Suppressor macrophage treated with lipopolysaccharide for 1 hour (primary cell): ENCODE measurements at places on chromosomes 4 and X.

GRCh38 chr4:102338405-102338804, 6.9 kb downstream of the SLC39A8 start:
- no peak for DNase-seq

DNA sequence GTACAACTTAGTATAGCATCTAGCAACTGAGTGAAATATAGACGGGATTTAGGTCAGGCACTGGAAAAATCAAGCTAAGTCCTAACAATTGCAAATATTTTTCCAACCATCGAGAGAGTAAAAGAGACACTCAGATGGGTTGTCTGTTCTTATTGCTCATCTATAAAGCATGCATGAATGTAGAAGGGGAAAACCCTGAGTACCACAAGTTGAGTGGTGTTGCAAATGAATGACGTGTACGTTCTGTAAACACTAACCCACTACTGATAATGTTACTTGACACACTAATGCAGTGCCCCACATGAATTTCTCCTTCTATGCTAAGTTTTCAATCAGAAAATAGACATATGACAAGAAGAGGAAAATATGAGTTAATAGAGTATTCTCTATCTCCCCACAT, 211.2 kb downstream of the COX18 start:
- DNase-seq, result no peak

DNA sequence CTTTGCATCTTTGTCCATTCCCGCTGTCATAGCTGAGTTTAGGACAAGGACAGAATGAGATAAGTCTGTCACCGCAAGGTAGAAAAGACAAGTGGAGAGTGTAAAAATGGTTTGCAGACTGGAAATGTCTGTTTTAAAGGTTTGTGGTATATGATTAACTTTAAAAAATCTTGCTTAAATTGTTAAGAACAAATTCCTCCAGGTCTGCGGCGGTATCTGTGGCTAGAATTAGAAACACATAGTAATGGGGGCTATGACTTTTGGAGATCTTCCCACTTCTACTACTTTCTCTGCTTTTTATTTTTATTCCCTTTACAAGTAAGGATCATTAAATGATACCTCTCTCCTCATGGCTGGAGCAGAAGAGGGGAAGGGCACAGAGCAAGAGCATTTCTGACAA, 92.2 kb downstream of the MID1IP1 start:
- DNase-seq, result no peak

DNA sequence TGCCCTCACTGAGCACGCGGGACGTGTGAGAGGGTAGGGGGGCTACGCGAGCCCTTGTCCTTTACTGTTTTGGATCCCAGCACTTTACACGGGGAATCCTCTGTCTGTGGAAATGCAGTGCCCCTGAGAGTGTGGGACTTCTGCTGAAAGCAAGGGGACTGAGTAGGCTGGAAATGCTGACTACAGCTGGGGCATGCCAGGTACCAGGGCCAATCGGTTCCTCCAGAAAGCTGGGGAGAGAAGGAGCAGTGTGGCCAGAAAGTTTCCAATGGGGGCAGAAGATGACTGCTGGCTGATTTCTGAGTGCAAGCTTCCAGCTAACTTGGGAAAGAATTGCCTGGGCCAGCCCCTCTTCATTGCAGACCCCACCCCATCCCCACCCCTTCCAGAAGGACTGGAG, 1.5 kb downstream of the NHSL2 start:
- DNase-seq, result no peak

DNA sequence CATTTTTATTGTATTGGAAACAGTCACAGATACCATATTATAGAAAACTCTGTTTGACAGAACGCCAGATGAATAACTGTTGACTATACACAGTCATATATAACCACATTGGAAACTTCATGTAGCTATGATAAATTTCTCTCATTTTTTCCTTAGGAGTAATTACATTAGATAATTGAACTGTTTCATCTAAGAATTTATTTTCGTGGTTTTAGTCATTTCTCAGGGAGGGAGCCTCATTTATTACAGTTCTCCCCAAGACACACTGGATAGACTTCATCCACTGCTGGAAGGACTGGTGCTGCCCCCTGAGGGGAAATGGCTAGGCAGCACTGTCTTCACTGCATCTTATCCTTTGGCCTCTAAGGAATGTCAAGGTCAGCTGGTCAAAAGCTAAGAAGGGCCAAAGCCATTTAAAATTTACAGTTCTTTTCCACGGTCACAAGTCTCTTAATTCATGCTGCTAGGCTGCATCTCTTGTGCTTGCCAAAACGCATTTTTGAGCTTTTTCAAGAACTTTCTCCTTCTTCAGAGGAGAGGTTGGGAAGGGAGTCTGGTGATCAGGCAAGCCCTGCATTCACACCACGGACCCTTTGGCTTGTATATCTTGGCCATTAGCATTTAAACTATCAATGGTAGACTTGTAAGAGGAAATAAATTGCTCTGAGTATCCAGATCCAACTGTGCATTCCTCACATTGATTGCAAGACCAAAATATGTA, 145.1 kb downstream of the CBR4 start:
- DNase-seq, result no peak

DNA sequence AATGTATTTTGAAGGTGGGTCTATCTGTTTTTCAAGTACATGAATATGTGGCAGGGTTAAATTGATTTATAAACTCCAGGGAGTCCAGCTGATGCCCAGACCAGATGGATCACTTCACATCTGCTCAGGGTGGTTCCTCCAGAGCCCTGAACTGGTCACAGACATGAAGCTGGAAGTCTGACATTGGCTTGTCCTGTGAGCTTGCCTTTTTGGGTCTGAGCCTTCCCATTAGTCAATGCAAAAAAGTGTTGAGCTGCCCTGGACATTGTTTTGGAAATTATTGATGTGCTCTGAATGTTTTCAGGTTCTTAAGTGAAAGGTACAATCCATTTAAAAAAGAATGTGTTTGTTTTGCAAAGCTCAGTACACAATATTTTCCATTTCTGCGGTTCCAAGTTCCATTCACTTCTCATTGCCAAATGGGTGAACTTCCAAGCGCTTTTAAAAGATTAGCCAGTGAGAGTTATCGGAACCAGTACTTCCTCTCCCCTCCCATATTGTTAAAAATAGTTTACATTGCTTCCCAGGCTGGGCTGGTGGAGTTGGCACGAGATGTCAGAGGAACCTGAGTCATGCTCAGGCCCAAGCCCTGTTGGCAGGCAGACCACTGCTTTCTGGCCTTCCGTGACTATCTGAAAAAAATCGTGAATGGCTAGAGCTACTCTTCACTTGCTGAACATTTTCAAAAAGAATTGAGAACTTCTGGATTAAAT, 52.1 kb downstream of the PDGFRA start:
- peak; percentile 80 for DNase-seq

DNA sequence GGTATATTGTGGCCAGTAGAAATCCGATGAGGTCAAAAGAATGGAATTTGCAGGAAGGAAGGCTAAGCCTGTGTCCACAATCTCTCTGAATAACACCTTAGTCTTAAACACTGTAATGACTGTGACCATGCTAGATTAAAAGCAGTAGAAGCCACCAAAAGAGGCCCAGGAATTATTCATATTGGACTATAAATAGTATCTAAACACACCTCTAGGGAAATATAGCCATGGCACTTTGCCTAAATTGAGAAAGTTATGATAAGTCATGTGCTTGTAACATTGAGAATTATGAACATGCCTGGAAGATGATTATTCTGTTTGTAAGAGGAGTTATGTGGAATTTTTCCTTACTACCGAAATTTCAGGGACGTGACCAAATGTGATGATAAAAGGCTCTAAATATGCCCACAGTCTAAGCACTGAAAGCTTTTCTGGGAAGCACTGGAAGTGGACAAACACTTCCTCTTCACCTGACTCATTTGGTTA, 298.5 kb downstream of the KCTD8 start:
- no peak for DNase-seq

DNA sequence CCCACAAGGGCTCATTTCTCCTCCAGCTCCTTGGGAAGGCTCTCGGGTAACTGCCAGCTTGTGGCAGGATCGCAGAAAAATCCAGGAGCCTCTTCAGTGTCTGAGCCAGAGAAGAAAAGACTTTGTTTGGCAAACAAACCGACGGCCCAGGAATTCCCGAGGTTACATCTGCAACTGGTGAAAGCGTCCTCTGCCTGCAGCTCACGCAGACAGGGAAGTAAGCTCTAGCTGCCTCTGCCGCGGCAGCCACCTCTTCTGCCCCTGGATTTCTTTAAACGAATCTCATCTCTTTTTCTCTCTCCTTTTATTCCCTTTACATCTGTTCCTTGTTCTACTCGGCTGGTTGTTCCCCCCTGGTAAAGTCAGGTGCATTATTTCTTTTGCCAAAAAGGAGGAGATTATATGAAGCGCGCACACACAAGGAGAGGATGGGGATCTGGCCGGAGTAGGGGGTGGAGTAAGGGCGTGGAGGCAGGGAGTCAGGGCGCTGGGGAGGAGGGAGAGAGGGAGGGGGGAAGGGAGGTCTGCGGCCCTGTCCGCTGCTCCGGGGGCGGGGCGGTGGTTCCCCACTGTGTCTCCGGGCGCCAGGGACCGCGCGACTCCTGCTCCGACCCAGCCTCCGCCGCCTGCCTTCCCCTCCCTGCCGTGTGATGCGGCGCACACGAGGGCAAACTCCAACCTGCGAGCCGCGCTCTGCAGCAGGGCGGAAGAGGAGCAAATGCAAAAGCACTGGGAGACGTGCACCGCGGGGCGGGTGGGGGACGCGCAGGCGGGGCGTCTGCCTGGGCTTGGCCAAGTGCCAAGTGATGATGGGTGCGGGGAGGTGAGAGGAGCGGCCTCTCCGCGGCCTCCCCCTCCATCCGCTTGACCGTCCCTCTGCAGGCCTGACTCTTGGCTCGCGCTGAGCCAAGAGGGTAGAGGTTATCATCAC, at the start of gene DCHS2:
Gene DCHS2 (minus strand): TSS at position 459 of the 931 bp plus-strand sequence. CDS start 444 bp downstream, at position 15.
- DNase-seq, result peak; percentile 42

DNA sequence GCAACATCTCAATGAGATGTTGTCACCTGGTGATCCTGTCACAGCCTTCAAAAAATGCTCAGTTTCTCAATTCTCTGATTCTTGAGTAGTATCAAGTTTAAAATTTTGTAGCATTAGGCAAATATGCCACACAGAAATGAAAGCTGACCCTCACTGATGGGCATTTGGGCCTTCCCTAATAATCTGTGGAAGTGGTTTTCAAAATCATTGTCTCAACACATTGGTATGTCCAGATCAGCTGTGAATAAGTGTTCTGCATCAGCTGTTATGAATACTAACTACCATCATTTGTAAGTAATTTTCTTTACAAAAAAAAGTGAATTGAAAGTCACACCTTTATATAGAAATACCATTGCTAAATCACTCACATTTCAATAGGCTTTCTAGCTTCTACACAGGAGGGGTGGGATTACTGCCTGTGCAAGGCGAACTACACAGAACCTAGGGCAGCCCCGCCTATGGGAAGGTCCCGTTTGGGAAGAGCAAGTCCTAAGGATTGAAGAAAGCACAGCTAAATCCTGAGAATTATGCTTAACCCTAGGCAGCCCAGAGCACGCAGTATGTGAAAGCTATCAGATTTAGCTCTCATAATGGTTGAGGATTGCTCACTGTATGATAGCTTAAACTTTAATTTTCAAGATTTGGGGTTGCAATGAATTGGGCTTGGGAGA, 73.4 kb downstream of the GPC3 start:
- DNase-seq, result no peak

DNA sequence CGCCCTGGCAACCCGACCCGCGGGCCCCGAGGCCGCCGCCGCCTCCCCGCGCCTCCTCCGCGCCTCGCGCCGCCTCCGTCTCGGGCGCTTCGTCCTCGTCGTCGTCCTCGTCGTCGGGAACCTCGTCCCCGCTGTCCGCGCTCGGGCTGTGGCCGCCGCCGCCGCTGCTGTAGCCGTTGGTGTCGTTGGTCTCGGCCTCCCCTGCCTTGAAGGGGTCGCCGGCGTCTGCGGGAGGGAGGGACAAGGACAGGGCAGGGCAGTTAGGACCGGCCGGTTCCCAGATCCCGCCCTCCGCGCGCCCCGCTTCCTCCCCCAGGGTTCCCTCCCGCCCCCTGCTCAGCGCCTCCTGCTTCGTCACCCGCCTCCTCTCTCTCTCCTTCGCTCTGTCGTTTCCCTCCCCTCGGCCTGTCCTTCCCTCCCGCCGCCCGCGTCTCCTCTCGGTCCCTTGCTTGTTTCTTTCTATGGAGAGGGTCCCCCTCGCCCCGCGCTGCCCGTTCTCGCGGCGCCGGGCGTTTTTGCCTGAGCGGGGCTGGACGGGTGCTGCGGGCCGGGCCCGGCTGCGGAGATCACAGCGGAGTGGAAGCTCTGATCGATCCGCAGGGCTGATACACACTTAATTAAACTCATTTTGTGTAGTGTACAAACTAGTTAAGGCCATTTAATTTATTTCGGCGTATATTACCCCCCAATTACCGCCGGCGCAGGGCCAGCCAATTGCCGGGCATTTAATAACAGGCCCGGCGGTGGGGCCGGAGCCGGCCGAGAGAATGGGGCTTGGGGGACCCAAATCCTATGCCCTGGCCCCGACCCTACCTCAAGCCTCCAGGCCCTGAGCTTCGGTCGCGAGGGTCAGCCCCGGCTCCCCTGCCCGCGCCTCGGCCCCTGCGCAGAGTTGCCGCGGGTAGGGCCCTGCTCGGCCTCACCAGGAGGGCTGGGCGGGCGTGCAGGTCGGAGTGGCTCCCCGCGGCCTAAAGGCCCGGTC, 2.4 kb downstream of the NKX1-1 start:
- no peak for DNase-seq

DNA sequence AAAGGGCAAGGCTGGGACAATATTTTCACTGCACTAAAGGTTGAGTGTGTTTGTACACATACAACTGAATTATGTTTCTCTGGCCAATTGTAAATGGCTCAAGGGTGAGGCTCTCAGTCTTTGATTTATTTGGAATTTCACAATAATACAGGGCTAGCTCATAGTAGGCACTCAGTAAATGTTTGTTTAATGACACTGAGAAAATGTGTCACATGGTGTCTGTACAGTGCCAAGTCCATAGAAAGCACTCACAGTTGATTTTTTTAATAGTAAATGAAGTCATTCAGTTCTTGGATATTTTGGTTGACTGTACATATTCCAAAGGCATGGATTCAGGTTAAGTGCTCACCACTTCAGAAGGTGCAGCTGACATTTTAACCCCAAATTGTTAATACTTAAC, 176.4 kb downstream of the IL1RAPL2 start:
- DNase-seq, result no peak

DNA sequence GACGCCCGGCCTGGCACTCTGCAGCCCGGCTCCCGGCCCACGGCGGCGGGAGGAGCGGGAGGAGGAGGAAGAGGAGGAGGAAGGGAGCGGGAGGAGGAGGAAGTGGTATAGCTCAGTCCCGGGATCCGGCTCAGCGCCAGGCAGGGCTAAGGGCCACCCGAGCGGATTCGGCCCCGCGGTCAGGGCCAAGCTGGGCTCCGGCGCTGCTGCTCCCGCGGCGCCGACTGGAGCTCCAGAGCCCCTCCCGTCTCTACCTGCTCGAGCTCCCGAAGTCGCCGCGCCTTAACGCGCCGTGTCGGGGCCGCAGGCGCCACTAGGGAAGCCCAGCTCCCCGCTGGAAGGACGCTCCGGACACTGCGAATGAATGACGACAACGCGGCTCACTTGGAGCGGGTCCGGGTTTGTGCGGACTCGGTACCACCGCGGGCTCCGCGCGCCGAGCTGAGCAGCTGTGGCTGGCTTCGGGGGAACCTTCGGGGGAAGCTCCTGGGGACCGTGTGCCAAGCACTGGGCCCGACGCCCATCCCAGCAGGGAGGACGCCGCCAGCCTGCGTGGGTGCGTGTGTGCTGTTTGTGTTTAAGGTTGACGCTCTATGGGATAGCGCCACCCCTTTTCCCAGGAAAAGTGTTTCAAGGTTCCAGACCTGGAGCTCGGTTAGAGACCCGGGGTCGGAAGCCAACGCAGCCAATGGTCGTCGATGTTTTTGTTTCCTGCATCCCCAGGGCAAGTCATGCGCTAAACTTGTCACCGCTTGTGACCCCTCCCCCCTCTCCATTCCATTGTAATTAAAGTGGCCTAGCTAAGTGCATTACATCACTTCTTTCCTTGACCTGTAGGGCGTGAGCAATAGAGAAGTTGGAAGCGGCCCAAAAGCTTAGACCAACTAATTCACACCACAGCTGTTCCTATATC, at the start of gene TBC1D9:
Gene TBC1D9 (minus strand): TSS at position 67 of the 913 bp plus-strand sequence. CDS start 340 bp downstream, outside the sequence.
- DNase-seq, result peak; percentile 94
